ENCODE measurements at places on chromosomes 7 and 10. TPM values are rescaled to one million over a fixed set of nuclear protein-coding genes. Genes with fewer than 3 reads are reported as not detected.

Gene FAS
- 51.1 TPM for total RNA-seq

Gene CREB5
- not detected for total RNA-seq

Gene TMEM178B
- 0.75 TPM for total RNA-seq

Gene TET1
- 0.38 TPM for total RNA-seq

Gene TAS2R41
- total RNA-seq, result not detected

Gene CNNM1
- 0.38 TPM for total RNA-seq

Gene ZNF239
- total RNA-seq, result 0.90 TPM

Gene UPK3BL1
- 13.2 TPM for total RNA-seq

Gene GCK
- total RNA-seq, result 1.4 TPM

Gene ASIC3
- total RNA-seq, result 3.6 TPM

Gene RADIL
- total RNA-seq, result 0.29 TPM

Gene ZNF804B
- total RNA-seq, result not detected

Gene C10orf53
- not detected for total RNA-seq

Gene USP54
- total RNA-seq, result 14.0 TPM

Gene KCP
- 0.61 TPM for total RNA-seq

Gene RPEL1
- total RNA-seq, result 0.08 TPM

Gene PIK3AP1
- 9.8 TPM for total RNA-seq

Gene PVRIG
- 22.4 TPM for total RNA-seq

Gene SAMD9L
- 5.6 TPM for total RNA-seq

Gene C10orf62
- not detected for total RNA-seq

Gene LLCFC1
- total RNA-seq, result not detected

Gene PRRT4
- total RNA-seq, result 0.23 TPM

Gene TMEM248
- total RNA-seq, result 83.2 TPM

Gene UCMA
- not detected for total RNA-seq

Gene NEUROG3
- not detected for total RNA-seq
